ENCODE measurements at places on chromosomes 3 and 15. TPM values are rescaled to one million over a fixed set of nuclear protein-coding genes. Genes with fewer than 3 reads are reported as not detected.
A peak's percentile ranks its signal among the peaks of the same experiment; 100 is the strongest.

- DNase-seq: no peak
These were observed 77.7 kb downstream of the ABHD5 start for GRCh38 chr3:43768381-43768973.

GRCh38 chr3:122961146-122961545 is 66.4 kb downstream of the SEMA5B start:
- no peak for DNase-seq

- DNase-seq: peak; percentile 84
These were observed 4.9 kb downstream of the HDAC11 start for GRCh38 chr3:13484851-13485590.

DNA sequence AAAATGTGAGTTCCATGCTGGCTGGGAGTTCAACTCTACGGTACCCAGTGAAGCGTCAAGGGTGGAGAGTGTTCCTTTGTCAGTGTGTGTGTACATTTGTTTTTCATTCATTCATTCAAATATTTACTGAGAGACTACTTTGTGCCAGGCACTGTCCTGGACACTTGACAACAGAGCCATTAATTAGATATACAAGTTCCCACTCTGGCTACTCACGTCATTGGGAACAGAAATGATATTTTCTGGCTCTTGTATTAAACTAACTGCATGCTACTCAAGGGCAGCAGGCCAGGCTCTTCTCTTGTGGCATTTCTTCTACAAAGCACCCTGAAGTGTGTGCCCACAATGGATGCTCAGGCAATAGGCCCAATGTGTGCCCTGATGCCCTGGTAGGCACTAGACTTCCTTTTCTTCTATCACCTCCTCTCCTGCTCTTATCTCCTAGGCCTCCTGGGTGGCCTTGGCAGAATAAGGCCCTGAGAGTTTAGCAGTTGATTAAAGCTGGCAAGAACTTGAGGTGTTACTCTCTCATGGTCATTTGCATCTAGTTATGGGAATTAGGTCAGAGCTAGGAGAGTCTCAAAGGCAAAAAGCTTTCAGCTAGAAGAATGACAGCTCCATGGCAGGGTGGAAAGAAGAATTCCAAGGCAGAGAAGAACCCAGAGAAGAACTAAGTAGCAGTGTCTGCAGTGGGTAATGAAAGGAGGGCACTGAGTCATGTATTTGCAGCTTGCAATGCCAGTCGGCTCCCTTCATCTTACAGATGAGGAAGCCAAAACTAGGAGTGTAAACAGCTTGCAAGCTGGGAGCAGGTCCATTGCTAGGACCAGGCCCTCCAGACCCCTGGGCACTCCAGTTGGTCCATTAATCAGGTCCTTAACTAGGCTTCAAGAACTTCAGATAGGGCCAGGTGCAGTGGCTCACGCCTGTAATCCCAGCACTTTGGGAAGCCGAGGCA is 14.0 kb upstream of the SMAD3 start:
- no peak for DNase-seq

PAK6 gene
- total RNA-seq: 9.3 TPM

LRRN1 gene
- total RNA-seq: 0.50 TPM
